ENCODE measurements at places on chromosomes 7 and 10. TPM values are rescaled to one million over a fixed set of nuclear protein-coding genes. Genes with fewer than 3 reads are reported as not detected.

CPEB3 gene
- 1.1 TPM for total RNA-seq

GNAI1 gene
- 14.8 TPM for total RNA-seq

SNCG gene
- total RNA-seq = 5.5 TPM

TAS2R4 gene
- 0.66 TPM for total RNA-seq

PHYH gene
- total RNA-seq = 19.7 TPM

TACC2 gene
- 54.8 TPM for total RNA-seq

NEUROD6 gene
- not detected for total RNA-seq

ZNF365 gene
- total RNA-seq = 0.59 TPM

LBX1 gene
- not detected for total RNA-seq

CCDC172 gene
- total RNA-seq = 1.8 TPM

TWIST1 gene
- not detected for total RNA-seq

ZNF273 gene
- total RNA-seq = 17.9 TPM

GTPBP10 gene
- total RNA-seq = 20.3 TPM

IFIT1B gene
- not detected for total RNA-seq

ZNF3 gene
- total RNA-seq = 60.4 TPM

BHLHA15 gene
- total RNA-seq = 1.4 TPM

LRRD1 gene
- not detected for total RNA-seq

INTS15 gene
- 41.9 TPM for total RNA-seq

MRPS24 gene
- total RNA-seq = 116 TPM

FFAR4 gene
- total RNA-seq = not detected

PLEKHS1 gene
- not detected for total RNA-seq

HTR7 gene
- total RNA-seq = 20.2 TPM

IGF2BP3 gene
- total RNA-seq = 197 TPM

RASA4 gene
- total RNA-seq = 10.0 TPM

TRPV6 gene
- 0.81 TPM for total RNA-seq

TDRD1 gene
- not detected for total RNA-seq

SFTPA2 gene
- not detected for total RNA-seq

HOXA11 gene
- not detected for total RNA-seq

SLC18A3 gene
- not detected for total RNA-seq

TEX36 gene
- not detected for total RNA-seq

ARHGAP12 gene
- 34.3 TPM for total RNA-seq

CHST15 gene
- 8.7 TPM for total RNA-seq

PLXDC2 gene
- 38.7 TPM for total RNA-seq

PDE1C gene
- 0.31 TPM for total RNA-seq

PWWP2B gene
- total RNA-seq = 10.0 TPM

LLCFC1 gene
- not detected for total RNA-seq

CDH23 gene
- total RNA-seq = 1.1 TPM

MMP21 gene
- total RNA-seq = not detected

PRKCQ gene
- 11.8 TPM for total RNA-seq

POM121 gene
- total RNA-seq = 80.2 TPM

RNLS gene
- total RNA-seq = 7.3 TPM

OR2A12 gene
- total RNA-seq = not detected

SSC4D gene
- total RNA-seq = 14.8 TPM

PRPS1L1 gene
- total RNA-seq = not detected

OPN1SW gene
- not detected for total RNA-seq

CRHR2 gene
- total RNA-seq = 0.07 TPM

SPDYE5 gene
- not detected for total RNA-seq

ADAM12 gene
- 0.35 TPM for total RNA-seq

FXYD4 gene
- not detected for total RNA-seq

FAM20C gene
- total RNA-seq = 57.2 TPM

TMEM184A gene
- 1.5 TPM for total RNA-seq

UBE3C gene
- total RNA-seq = 59.4 TPM

SRRT gene
- total RNA-seq = 382 TPM

OR2A5 gene
- total RNA-seq = not detected

C10orf53 gene
- not detected for total RNA-seq

TRIM74 gene
- total RNA-seq = not detected
